ENCODE measurements at places on chromosomes 4 and X.

- DNase-seq, result no peak
These were observed 63.4 kb downstream of the SLC9A7 start for GRCh38 chrX:46695491-46695890.

- peak; percentile 6 for DNase-seq
These were observed 14.7 kb upstream of the DCHS2 start for GRCh38 chr4:154506253-154506652.

- peak; percentile 29 for DNase-seq
These were observed 33.4 kb downstream of the ANXA3 start for GRCh38 chr4:78584863-78585547.

DNA sequence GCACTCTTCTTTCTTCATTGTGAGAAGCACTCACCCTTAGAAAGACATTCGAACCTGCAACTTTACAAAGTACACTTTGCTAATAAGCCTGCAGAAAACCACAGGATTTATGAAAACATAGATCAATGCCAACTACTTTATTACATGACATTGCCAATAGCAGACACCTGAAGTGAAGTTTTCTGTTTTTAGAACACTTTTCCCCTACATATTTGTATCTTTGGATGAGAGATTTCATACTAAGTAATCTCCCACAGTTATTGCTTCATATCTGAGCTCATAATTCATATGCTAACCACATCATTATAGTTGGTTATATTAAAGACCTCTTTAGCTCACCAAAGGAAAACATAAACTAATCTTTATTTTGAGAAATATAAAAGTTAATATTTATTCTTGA is 276.5 kb upstream of the CTSO start:
- no peak for DNase-seq

GRCh38 chrX:24146283-24146949 is 3.1 kb upstream of the ZFX start:
- DNase-seq, result peak; percentile 11

GRCh38 chrX:44735498-44735897 is 108.3 kb upstream of the DUSP21 start:
- no peak for DNase-seq

DNA sequence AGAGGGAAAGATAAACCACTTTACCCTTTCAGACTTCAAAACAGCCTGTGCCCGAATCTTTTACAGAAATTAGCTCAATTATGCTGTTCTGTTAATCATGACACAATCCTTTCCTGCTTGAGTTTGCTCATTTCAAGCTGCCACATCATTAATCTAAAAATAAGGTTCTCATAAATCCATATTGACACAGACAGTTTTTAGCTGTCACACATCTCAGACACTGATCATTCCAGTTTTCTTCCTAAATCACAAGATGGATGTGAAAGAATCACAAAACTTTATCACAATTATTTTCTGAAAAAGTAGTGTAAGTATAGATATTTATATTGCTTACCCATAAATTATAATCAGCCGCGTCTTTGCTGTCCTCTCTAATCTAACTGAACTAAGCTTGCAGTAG is 27.9 kb upstream of the AMELX start:
- no peak for DNase-seq

- no peak for DNase-seq
These were observed 67.5 kb downstream of the TBL1X start for GRCh38 chrX:9532349-9532748.

GRCh38 chrX:40411340-40412111 is 169.2 kb upstream of the ATP6AP2 start:
- DNase-seq, result peak; percentile 47

Data from inflammatory macrophage treated with lipopolysaccharide for 4 hours (primary cell).